Renal cortical epithelial cell (primary cell): ENCODE measurements at places on chromosomes 6 and 20. TPM values are rescaled to one million over a fixed set of nuclear protein-coding genes. Genes with fewer than 3 reads are reported as not detected.

DNA sequence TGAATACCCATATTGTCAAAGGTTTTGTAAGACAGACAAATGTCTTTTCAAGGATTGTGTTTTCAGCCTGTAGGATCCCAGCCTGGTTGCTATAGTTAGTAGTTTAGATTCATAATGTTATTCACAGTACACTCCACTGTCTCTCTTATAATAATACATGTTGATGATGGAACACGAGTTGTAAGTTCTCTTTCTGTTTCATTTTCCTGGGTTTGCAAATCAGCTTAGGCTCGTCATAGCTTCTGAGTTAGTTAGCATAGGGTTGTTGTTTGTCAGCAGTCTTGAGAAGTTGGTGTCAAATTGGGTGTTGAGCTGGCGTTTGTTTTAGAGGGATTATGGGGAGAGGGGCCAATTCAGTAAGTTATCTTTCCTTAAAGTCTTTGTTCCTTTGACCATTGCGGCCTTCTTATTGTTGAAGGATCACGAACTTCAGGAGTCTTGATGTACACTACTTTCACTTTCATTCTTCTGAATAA, 45.8 kb downstream of the QKI start:
- DNase-seq = peak; percentile 51

- peak; percentile 79 for DNase-seq
Measured at GRCh38 chr6:16184551-16184950, 53.8 kb upstream of the GMPR start.

GRCh38 chr6:153135681-153136080, 4.6 kb upstream of the RGS17 start:
- DNase-seq = no peak

The GNAS-AS1 gene
- total RNA-seq = under 0.01 and 0.65 TPM in 2 replicates

DNA sequence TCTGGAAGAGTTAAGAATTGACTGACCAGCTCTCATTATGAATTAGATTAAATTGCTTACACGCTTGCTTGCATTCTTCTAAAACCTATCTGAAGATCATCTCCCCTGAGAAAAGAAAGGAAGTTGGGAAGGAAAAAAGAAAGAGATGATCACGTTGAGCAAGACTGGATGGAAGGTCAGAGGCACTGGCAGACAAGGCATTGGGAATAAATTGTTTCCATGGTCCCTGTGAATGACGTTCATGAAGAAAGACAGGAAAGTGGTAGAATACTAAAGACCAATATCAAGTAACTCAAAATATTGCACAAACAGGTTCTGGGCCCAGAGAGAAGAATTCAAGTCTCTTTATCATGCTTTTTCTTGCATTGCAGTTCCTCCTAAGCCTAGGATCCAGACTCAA, 1045.4 kb upstream of the MAP3K7 start:
- DNase-seq = no peak

DNA sequence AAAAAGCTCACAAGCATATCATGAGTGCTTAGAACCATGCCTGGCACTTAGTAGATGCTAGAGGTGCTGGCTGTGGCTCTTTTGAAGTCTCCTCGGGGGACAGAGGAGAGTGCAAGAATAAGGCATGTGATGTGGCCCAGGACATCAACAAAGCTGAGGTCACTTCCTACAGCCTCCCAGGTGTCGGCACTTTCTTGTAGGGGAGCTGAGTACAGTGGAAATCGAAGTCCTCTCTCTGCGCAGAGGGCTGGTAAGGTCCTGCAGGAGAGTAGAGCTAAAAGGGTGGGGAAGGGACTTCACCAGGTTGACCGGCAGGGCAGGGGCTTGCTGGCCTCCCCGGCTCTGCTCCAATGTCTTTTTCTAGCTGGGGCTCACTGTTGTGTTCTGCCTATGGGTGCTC, 11.2 kb downstream of the SLC13A3 start:
- no peak for DNase-seq

The APOM gene
- total RNA-seq = 0.69 and 0.80 TPM in 2 replicates

The PIM1 gene
- 6.6 and 9.9 TPM in 2 replicates for total RNA-seq

DNA sequence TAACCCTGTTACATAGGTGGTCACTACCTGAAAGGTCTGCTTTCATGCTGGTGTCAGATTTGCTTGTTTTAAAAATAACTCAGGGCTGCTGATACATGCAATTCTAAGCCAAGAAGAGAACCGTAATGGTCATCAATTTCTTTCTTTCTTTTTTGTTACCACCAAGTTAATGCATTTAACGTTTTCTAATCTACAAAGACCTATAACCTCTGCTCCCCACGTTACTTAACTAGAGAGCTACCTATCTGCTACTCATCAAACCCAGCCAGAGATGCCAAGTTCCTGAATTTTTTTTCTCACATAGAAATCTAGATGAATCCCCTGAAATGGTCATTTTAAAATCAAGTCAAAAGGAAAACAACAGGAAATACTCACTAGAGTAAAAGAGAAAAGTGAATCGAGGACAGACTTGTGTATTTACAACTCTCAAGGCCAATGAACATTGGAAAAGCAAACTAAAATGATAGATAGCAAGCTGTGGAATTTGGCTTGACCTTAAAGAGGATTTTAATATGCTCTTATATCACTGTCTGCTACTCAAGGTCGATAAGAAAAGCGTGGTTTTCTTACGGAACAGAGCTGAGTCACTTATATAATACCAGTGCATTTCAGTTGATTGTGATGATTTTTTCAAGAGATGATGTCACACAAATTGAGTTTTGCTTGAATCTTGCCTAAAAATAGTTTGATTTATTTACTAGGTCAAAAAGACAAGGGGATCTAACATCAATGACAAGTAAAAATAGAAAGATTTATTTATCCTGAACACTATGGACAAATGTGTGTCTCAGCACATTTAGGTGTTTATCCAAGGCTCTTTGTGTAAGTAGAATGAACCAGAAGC, 67.9 kb downstream of the SGK1 start:
- DNase-seq = peak; percentile 15

DNA sequence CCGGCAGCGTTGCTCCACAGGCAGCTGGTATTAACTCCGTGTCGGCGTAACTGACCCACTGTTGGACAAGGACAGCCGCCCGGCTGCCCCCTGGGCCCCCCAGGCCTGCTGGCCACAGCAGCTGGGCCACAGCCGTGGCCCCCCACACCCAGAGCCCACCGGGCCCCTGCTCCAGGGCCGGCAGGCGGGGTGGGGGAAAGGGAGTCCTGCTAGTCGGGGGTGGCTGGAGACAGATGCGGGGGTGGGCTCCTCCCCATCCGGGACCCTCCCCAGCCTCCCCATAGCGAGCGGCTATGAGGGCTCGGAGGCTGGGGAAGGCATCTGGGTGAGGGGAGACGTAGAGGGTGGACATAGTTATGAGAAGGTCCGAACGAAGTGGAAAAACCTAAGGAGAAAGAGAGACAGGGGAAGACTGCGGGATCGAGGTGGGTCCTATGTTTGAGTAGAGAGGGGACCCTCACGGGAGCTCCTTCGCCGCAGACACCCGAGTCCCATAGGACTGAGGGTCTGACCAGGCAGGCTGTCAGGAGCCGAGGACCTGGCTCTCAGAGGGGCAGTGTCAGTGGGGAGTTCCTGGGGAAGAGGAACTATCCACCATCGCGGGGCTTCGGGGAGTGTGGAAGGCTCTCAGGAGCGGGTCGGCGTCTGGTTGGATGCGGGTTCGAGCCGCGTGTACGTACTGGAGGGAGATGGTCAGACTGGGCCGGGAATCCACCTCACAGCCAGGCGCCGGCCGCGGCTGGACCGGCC, 511 bp downstream of the VARS1 start:
- DNase-seq = no peak

The BEND3 gene
- total RNA-seq = 4.0 and 6.8 TPM in 2 replicates

GRCh38 chr20:33675136-33675959, 1.1 kb upstream of the NECAB3 start:
- peak; percentile 7 for DNase-seq

The TFAP2C gene
- total RNA-seq = 0.35 TPM in 1 of 2 replicates, not detected in the other

The POU3F2 gene
- total RNA-seq = not detected in 2 replicates

The OR2H1 gene
- total RNA-seq = not detected in 2 replicates

DNA sequence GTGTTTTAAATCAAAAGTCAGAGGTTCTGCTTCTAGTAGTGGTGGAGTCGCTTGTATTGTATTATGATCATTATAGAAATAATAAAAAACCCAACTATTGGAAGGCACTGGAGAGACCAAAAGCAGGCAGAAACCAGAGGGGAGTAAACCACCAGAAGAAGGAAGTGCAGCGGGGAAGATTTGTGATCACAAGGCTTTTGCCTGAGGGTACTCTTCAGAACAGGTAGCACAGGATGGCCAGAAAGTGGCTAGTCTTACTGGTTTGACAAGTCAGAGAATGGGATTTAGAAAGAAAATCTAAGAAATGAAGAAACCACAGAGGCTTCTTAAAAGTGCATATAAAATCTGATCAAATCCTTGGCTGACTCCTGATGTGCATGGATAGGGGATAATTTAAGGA, 24.0 kb downstream of the MAPK13 start:
- peak; percentile 39 for DNase-seq

- peak; percentile 7 for DNase-seq
Measured at GRCh38 chr20:63738687-63739129, 868 bp upstream of the SLC2A4RG start.

The LPIN3 gene
- total RNA-seq = 8.5 and 25.3 TPM in 2 replicates

DNA sequence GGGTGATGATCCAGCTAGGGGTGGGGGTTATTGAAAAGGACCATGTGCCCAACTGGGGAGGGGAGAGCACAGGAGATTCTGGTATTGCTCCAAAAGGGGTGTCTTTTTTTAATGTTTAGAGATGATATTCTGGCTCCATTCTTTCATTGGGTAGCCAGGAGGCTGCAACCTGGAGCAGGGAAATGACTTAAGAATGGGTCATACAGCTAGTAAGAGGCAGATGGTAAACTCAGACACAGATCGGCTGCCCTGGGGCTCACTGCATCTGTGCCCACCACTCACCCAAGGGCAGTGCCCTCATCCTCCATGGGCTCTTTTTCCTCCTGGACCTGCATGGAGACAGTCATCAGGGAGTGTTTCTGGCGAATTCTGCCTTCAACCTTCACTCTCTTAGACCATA, 302.0 kb upstream of the PRDM1 start:
- no peak for DNase-seq

The NRSN1 gene
- 0.15 TPM in 1 of 2 replicates, not detected in the other for total RNA-seq

- DNase-seq = peak; percentile 53
Measured at GRCh38 chr6:100457311-100457990, 7.3 kb downstream of the SIM1 start.

The FOXP4 gene
- total RNA-seq = 1.9 and 8.0 TPM in 2 replicates

The CCM2L gene
- total RNA-seq = 0.35 TPM in 1 of 2 replicates, not detected in the other

- DNase-seq = no peak
Measured at GRCh38 chr6:159056899-159057298, 12.1 kb upstream of the TAGAP start.

DNA sequence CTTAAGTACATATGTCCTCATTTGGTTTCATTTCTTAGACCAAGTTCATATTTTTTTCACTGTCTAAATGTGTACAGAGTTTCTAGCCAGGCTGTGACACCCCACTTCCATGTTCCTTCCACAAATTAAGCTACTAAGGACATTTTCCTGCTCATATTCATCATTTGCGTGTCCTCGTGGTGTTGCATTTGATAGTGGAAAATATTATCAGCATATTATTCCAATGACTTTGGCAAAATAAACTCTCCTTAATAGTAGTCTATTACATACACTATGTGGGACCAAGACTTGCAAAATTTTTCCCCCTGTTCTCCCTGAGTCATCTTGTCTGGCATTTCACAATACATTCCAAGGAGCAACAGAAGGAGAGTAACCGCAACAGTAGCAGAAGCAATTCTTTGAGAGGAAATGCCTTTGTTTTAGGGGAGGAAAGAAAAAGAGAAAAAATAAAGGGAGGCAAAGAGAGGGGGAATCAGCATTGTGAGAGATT, 599.2 kb downstream of the COL12A1 start:
- DNase-seq = peak; percentile 82

The TULP1 gene
- not detected in 2 replicates for total RNA-seq

The TTK gene
- total RNA-seq = 1.4 and 14.6 TPM in 2 replicates

The SPATA25 gene
- total RNA-seq = 0.85 and 1.0 TPM in 2 replicates

- peak; percentile 53 for DNase-seq
Measured at GRCh38 chr6:13404228-13404891, 76.0 kb upstream of the TBC1D7 start.

GRCh38 chr20:35437599-35437998, 429 bp downstream of the GDF5 start:
- no peak for DNase-seq

The NKAPL gene
- 0.15 and 0.17 TPM in 2 replicates for total RNA-seq

DNA sequence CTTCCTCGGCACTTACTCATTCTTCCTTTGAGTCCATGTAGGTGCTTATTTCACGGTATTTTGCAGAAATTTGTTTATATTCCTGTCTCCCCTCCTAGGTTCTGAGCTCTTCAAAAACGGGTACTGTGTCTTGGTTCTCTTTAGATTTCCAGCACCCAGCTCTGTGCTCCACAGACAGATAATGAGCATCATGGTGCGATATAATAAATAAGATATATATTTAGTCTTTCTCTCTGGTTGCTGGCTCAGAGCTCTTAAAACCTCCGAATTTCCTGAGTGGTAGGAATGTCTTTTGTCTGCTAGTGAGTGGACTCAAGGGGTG, 108.1 kb upstream of the GPR6 start:
- no peak for DNase-seq

DNA sequence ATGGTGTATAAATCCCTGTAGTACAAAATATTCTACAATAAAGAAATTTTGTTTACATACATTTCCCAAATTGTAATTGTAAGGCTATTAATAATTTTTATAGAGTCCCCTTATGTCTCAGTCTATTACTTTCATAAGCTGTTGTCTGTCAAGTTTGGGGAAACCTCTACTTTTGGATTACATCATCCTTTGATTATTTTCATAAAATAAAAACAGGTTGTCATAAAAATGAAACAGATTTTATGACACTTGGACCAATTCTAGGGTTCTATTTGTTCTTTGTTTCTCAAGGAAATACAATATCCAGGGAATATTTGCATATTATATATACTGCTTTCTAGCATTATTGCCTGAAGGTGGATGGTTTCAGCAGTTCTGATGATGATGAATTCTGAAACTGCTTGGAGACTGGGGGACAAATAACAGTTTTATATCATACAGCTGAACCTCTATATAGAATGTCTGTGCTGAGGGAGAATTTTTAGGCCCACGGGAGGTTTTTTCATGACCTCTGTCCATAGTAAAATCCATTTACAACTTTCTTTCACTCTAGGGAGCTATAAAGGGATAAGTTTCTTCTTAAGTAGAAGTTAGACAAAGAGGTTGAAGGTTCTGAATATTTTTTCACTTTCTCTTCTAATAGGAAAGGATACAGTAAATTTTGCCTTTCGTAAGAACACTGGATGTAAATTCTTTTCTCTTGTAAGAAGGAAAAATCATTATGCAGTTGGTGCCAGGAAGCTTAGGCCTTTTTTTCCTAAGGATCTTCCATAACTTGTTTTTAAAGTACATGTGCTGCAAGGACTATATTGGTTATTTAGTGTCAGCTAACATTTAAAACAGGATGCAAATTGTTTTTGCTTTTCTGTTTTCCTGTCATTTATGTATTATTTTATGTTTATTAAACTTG, 58.0 kb downstream of the CD2AP start:
- no peak for DNase-seq

- DNase-seq = no peak
Measured at GRCh38 chr20:4131911-4132310, 116.6 kb upstream of the RNF24 start.
